ENCODE measurements at places on chromosomes 2 and 18.

- DNase-seq: no peak
These were observed 101.4 kb downstream of the WDPCP start for GRCh38 chr2:63486861-63487290.

DNA sequence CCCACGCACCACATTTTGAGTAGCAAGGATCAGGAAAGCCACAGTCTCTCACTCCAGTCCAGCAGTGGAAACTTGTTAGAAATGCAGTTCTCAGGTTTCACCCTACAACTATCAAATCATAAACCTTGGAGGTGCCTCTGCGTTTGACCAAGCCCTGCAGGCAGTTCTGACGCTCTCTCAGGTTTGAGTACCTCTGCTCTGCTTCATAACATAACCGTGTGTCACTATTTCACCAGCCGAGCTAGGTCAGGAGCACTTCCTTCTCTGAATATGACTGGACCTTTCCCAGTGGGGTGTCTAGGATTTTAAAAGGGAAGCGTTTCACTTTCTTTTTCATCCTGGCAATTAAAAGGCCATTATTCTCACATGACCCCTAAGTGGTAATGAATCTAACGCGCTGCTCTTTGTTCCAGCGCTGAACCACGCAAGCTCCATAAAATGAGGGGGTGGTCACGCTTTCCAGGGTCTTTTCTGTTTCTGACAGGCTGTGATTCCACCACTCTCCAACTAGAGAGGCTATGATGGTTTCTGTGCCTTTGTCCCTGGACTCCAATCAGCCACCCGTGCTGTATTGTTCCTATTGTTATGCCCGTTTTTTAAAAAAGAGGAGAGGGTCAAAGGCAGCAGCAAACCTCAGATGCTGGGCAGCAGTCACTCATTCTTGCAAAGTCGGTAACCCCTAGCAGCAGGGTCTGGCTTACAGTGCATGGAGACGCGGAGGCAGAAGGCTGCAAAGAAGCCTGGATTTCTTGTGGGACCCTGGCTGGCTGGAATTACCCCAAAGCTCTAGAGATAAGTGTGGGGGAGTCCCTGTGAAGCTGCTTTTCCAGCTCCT lies 75.2 kb upstream of the CTNNA2 start:
- DNase-seq: no peak

- no peak for DNase-seq
These were observed 371.7 kb upstream of the MEX3C start for GRCh38 chr18:51569153-51569552.

- no peak for DNase-seq
These were observed 106.2 kb downstream of the ZRANB3 start for GRCh38 chr2:135424849-135425248.

DNA sequence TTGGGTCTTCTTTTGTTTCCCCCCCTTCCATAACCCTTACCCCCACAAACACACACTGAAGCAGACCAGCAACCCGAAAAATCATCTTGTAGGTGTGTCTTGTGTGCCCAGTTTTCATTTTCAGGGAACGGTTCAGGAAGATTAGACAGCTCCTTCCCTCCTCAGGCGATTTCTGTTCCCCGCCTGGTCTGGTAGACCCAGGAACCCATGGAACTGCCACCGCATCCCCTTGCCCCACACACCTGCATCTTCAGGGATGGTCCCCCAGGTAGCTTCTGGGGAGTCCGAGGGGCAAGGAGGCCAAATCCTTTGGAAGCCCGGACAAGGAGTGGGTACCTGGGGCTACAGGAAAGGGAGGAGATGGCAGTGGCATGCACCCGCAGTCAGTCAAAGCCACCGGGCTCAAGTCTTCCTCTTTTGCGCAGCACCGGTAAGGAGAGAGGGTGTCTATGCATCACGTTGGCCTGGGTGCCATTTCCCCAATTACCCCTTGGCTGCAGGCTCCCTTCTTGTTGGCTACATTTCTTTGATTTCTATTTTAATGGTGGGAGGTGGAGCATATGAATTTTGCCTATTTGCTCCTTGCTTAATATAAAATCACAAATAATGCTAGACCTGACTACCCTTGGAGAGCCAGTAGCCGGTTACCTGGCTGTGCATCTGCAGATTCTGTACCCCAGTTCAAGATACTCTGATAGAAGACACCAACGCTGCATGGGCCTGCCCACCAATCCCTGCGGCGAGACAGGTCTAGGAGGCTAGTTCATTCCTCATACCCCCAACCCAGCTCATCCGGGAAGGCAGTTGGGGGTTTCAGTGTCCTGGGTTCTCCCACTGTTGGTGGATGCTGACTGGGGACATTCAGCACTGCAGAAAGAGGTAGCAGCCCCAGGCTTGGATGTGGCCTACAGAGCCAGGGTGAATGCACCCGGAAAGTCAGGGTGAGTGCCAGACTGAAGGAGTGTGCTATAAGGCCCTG lies 30.0 kb upstream of the ATP6V1B1 start:
- no peak for DNase-seq

- no peak for DNase-seq
These were observed 83.0 kb upstream of the MBOAT2 start for GRCh38 chr2:9086465-9086864.

DNA sequence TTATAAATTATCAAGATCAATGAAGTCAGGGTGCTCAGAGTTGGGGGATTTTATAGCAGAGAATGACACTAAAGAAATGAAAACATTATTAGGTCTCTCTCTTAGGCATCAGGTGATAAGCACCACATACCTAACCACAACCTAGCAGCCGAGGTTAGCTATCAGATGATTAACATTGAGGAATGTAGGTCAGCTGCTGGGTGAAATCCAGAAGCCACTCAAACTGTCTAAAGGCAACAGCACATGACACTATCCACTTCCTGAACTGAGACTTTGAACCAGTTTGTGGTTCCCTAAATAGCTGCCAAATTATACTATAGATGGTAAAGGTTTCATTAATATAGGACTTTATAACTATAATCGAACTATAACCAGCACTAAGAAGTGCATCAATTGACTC lies 4.7 kb downstream of the EPG5 start:
- peak; percentile 12 for DNase-seq

- peak; percentile 29 for DNase-seq
These were observed 3.3 kb upstream of the SPRED2 start for GRCh38 chr2:65435625-65436168.

DNA sequence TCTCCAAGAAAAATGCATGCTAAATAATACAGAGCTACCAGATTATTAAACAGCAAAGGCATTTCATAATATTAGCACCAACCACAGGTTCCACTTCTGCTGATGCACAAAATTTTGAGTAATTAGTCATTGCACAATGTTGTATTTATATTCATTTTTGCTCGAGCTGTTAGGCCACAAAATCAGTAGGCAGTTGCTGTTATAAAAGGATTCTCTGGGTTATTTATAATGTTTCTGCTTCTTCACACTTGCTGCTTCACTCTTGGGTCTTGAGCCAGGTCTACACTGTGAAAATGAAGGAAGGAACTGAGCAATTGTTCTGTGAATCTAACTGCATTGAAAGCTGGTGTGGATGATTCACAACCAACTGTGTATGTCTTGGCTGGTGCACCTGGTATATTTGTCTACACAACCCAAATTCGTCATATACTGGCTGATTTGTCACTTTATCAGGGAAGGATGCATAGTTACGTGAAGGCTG lies 38.3 kb downstream of the MRPL33 start:
- DNase-seq: no peak

DNA sequence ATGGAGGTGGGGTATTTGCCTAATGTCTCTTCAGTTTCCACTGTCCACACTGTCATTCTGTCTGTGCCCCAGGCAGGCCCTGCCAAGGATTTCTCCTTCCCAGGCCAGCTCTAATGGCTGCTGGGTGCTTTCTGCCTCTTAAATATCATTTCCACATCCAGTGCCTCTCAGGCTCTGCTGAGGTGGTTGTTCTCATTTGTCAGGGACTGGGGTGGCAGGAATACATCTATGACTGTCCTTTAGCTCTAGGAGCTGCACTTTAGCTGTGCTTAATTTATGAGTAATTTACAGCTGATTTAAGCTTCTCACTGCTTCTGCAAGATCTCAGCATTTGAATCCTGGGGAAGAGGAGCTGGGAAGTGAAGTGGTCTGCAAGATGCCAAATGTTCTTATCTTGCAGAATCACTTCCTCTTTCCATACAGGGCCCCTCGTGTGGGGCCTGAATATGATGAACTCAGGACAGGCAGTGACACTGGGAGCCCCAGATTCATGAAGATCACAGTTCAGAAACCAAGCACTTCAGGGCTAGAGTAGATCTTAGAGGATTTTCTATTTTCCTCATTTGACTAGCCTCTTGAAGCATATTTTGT lies 150.2 kb downstream of the FSHR start:
- no peak for DNase-seq

DNA sequence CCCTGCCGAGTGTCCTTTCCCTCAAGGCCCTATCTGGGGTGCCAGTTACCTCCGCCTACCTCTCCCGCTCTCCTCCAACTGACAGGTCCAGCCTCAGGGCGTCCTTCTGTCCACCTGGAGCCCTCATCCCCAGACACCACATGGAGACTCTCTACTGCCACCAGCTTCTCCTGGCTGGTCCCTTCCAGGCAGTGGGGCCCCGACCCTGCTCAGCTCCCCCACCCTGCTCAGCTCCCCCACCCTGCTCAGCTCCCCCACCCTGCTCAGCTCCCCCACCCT lies 74.0 kb upstream of the ODC1 start:
- no peak for DNase-seq
